H54 (cell line): ENCODE measurements at places on chromosomes 13 and 19.

DNA sequence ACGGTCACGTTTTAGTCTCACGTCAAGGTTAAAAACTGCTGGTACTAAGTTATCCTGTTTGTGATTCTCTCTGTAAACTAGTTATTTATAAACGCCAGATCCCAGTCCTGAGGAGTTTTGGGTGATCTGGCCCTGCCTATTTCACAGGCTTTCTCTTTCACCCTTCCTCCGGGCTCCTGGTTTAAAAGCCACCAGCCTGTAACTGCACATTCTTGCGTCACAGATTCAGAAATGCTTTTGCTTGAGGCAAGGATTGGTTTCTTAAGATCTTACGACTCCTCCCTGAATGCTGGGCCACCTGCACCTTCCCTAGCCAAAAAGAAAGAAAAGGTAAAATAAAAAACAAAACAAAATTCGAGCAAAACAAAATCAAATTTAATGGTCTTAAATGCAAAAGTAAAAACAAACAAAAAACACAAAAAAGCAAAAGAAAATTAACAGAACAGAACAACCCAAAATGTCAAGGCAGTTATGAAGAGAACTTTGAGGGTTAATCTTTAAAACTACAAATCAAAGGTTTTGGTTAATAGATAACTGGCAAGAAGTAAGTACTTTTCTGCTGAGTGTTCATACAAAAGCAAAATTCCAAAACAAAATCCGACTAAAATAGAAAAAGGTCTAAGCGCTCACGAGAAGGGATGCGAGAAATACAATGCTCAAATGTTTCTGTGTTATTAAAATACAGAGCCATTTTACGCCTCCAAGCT lies 18.6 kb upstream of the TIMM44 start:
- DNase-seq: no peak

GRCh38 chr19:15421721-15422260 lies 3.0 kb upstream of the AKAP8L start:
- DNase-seq: no peak

DNA sequence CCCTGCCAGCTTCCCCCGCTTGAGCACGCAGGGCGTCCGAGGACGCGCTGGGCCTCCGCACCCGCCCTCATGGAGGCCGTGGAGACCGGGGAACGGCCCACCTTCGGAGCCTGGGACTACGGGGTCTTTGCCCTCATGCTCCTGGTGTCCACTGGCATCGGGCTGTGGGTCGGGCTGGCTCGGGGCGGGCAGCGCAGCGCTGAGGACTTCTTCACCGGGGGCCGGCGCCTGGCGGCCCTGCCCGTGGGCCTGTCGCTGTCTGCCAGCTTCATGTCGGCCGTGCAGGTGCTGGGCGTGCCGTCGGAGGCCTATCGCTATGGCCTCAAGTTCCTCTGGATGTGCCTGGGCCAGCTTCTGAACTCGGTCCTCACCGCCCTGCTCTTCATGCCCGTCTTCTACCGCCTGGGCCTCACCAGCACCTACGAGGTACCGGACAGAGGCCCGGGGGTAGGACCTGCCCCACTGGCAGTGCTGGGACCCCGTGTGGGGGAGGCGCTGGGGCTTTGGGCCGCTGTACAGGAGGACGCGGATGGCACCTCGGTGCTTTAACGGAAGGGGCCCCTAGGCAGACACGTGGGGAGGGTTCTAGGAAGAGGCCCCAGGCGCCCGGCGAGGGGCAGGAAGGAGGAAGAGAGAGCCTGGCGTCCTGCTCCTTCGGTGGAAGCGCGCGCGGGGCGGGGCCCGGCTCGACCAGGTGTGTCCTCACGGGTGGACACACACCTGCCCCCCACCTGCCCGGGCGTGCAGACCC lies 681 bp downstream of the SLC5A5 start:
- no peak for DNase-seq

- no peak for DNase-seq
Observed at GRCh38 chr13:101017123-101017872, 342.7 kb upstream of the TMTC4 start.

GRCh38 chr13:23466144-23467002 lies 32.9 kb upstream of the SACS start:
- peak; percentile 33 for DNase-seq

DNA sequence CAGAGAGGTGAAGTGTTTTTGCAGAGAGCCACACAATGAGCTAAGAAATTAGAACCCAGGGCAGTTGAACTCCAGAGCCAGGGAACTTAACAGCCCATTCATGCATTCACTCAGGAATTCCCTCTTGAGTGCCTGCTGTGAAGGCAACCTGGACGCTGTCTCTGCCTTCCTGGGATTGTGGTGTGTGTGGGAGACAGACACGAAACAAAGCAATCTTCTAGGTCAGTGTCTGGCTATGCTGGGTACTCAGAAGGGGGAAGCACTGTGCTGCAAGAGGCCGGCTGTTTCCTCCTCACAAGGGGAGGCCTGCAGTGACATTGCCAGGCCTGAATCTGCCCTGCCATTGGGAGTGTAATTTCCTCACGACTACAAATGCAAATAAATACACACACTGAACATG lies 9.7 kb downstream of the BCKDHA start:
- DNase-seq: no peak

DNA sequence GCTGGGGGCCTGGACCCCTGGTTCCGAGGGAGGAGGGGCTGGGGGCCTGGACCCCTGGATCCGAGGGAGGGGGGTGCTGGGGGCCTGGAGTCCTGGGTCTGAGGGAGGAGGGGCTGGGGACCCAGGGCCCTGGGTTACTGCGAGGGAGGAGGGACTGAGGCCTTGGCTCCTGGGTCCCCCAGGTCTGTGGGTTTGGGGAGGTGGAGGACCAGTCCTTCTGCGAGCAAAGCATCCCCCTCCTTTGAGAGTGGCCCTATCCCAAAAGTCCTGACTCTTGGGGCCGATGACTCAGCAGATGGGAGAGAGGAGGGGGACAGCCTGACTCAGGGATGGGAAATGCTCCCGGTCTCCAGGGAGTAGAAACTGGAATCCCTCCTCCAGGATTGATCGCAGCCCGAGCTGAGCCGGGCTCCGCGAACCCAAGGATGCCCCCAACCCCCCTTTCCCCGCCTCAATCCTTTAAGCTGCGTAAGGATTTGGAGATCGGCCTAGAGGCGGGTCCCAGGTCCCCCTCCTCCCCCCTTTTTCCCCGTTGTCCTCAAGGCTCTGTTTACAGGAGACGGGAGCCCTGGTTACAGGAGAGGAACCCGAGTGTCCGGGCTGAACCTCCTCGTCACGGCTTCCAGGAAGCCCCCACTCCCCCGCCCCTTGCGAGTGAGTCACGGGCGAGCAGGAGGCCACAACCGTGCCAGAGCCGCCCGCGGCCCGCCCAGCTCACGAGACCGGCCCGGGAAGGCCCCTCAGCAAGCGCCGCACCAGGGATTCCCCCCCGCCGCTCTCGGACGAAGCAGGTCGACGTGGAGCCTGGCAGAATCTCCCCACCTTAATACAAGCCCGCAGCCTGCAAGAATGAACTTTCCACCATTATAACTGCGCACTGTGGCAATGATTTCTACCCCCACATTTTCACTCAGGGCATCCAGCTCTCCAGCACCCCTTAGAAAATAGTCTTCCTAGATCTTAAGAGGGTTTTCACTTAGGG lies 3.0 kb upstream of the ZFP36 start:
- peak; percentile 92 for DNase-seq

DNA sequence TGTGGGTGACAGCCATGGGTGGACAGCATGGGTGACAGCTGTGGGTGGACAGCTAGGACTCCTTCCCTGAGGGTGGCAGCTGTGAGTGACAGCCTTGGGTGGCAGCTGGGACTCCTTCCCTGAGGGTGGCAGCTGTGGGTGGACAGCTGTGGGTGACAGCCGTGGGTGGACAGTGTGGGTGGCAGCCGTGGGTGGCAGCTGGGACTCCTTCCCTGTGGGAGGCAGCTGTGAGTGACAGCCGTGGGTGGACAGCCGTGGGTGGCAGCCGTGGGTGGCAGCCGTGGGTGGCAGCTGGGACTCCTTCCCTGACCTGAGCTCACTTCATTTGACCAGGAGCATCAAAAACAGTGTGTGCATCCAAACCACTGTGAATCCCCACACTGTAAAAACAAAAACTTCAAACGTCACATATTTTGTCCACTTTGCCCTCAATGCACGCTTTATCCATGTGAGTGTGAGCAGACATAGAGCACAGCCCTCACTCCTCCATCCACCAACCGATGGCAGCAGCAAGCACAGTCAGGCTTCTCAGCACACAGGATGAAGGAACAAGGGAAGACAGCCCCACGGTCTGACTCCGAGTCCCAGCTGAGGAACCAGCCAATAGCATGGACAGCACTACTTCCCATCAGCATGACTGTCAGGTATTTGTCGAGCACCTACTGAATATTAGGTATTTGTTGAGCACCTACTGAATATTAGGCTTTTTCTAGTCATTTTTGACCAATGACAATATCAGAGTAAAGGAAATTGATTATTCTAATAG lies 1.6 kb upstream of the CFAP97D2 start:
- no peak for DNase-seq

DNA sequence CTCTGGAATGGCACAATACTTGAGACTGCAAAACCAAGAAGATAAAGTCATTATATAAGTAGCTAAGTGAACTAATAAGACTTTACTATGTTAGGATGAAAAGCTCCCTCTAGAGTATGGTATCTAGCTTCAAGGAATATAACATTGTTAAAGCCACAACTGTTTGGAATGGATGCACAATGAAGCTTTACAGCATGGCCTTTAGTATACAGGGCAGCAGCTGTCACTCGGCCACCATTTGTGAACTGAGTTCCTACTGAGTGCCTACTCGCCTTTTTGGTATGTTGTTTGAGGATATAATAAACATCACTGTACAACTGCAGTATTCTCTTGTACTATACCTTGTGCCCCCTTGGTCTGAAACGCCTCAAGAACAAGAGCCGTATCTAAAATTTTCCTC lies 6.8 kb downstream of the ALG5 start:
- DNase-seq: no peak

DNA sequence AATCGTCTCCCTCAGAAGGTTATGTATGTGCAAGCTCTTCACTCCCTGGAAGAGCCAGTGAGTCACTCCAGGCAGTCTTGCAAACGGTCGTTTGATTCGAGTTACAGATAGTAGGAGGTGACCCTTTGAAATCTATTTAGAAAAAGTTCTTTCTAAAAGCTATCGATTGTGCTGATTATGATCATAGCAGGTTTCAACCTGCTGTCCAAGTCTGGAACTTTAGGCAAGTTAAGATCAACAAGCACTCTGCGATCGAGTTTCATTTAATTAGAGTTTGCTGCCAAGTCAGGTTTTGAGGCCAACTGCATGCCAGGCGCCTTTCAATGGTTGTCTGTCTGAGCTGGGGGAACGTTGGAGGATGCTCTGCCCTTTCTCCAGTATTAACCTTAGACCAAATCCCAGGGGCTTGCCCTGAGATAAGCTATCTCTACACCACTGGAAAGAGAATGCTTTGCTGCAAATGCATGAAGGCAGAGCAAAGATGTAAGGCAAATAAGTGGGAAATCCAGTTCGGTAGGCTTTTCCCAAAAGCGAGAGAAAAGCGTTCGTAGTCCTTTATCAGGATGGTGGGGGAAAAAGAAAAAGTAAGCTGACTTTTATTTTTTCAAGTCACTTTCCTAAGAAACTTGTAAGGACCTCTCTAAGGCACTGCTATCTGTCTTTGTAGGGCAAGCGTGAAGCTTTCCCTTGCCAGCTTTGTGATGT lies 287.5 kb downstream of the ATP8A2 start:
- DNase-seq: no peak

DNA sequence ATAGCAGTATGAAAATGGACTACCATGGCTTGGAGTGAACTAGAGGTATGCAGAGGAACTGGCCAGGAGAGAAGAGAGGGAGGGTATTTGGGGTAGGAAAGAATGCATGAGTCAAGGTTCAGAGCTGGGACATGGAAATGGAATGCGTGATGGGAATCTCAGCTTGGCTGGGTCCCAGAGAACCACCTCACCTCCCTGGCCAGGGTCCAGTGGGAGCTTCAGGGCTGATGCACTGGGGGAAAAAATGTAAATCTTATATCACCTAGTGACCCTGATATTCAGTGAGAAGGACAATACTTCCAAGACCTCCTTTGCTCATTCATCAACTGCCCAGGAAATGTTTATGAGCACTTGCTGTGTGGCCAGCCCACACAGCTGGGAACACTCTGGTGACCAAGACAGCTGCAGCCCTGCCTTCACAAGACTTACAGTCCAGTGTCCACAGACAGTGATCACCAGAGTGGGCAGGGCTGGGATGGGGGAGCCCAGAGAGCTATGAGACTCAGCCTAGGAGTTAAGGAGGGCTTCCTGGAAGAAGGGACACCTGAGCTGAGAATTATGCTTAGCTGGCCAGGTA lies 12.8 kb downstream of the IGSF23 start:
- DNase-seq: peak; percentile 73

DNA sequence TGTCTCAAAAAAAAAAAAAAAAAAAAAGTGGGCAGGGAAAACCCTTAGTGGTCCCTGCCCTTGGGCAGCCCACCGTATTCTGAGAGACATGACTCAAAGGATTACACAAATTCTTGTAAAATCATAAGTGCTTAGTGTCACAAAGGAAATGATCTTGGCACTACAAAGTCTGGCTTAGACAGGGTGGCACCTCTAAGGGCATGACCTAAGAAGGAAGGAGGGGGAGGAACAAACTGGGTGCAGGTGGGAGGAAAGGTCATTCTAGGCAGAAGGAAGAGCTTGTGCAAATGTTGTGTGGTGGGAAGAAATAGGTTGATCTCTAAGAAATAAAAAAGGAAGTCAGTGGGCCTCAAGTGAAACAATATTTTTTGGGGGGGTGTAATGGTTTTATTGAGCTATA lies 10.4 kb downstream of the PNPLA6 start:
- DNase-seq: no peak

DNA sequence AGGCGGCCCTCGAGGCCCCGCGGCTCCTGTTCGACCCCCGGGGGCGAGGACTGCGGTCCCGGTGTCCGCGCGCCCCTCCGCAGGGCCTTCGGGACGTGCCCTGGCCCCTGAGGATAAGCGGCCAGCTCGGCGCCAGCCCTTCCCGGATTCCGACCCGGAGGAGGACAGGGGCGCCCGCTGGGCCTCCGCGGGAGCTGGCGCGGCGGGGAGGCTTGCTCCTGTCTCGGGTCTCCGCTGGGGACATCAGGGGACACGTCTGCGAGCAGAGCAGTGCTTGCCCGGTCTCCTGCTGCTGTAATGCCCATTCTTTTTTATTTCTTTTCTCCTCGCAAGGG lies 829 bp downstream of the B3GLCT start:
- DNase-seq: peak; percentile 31

- DNase-seq: no peak
Observed at GRCh38 chr13:67489016-67489415, 258.9 kb upstream of the PCDH9 start.

- peak; percentile 61 for DNase-seq
Observed at GRCh38 chr19:46746281-46747057, at the start of gene STRN4. STRN4 (minus strand) TSS chr19:46746450; CDS start chr19:46746430, 20 bp downstream.

DNA sequence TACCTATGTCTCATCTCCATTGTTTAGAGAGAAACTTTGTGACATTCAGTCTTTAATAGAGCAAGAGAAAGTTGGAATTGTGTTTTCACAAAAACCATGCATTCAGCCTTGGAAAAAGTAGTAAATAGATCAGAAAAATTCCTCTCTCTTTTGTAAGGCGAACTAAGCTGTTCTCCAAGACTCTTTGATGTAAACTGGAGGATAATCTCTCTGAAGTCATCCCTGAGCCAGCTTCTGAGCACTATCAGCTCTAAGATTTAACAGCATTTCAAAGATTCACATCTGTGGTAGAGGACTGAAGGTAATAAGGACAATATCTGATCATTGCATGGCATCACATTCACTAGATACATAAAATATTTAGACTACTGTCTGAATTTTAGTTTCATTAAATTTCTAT lies 904.6 kb upstream of the ATXN8OS start:
- no peak for DNase-seq
